ENCODE measurements at places on chromosomes 13 and 19.

GRCh38 chr13:27967203-27967735 is 1.8 kb downstream of the CDX2 start:
- no peak for DNase-seq

GRCh38 chr13:90594681-90595080 is 752.8 kb upstream of the MIR17HG start:
- DNase-seq, result peak; percentile 61

GRCh38 chr13:56953965-56954364 is 186.8 kb upstream of the PRR20A start:
- no peak for DNase-seq

DNA sequence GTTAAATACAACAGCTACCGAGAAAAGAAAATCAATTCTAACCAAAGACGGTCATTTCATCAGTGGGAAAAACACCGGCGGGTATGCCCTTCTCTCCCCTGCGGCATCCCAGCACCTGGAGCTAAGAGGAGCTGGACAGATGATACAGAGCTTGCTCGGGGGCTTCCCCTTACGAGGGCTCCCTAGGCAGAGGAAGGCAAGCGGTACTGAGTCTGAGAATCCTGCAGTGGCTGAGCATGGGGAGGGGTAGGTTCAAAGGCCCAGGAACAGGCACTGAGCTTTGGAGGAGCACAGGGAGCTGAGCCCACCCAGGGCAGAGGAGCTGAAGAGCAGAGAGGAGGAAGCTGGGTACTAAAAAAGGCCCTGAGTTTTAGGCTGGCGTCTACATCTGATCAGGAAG is 12.7 kb downstream of the STK24 start:
- DNase-seq, result no peak

DNA sequence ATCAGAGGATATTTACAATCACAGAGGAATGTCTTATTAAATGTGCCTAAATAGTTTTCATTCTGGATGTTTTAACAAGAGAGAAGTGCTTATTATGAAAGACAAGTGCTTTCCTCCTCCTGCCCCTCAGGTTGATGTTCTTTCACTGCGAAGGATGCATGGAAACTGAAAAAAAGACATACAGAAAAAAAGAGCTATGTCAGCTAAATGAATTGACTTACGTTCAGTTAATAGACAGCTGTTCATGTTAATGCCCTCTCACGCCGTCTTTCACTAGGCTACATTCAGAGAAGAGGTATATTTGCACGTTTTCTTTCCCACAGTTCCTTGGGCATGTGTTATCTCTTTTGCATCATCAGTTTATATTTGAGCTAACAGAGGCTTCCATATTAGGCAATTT is 821.8 kb upstream of the PCDH9 start:
- DNase-seq, result no peak

GRCh38 chr19:55339889-55340783 is 460 bp downstream of the KMT5C start:
- DNase-seq, result no peak
